Effector CD4-positive, alpha-beta T cell (primary cell): ENCODE measurements at places on chromosomes 7 and 10.

DNA sequence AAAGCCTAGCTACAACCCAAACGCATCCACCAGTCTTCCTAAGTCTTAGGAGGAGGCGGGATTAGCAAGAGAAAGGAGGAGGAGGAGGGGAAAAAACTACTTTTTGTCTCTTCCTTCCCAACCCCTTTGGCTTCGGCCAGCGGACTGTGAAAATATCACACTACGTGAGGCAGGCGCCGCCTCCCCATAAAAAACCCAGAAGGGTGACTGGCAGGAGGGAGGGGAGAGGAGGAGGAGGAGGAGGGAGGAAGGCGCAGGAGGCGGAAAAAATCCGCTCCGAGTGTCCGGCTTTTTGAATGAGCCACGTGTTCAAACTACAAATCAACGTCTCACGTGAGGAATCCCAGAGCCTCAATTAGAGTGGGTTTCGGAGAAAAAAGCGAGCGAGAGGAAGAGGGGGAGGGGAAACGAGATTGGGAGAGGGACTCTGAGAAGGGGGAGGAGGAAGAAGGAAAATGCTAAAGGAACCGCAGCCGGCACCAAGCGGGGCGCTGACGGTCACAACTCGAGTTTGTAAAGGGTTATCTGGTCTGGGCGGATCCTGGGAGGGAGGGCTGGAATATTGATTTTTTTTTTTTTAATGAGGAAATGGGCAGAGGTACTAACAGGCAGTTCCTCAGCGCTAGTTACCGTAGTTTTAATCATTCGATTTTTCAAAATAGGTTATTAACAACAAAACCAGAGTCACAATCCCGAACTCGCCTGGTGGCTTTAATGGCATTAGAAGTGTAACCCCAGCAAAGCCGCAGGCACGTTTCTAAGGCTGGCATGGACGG is at the start of gene IGF2BP3:
Gene IGF2BP3, minus strand, starts transcription at position 162 of the 776 bp plus-strand sequence. CDS start 381 bp downstream, outside the sequence.
- no peak for DNase-seq

GRCh38 chr10:116849248-116850057 is at the start of gene ENO4:
ENO4 (plus strand) TSS chr10:116849499; CDS start chr10:116849567, 68 bp downstream.
- DNase-seq = peak; percentile 26

DNA sequence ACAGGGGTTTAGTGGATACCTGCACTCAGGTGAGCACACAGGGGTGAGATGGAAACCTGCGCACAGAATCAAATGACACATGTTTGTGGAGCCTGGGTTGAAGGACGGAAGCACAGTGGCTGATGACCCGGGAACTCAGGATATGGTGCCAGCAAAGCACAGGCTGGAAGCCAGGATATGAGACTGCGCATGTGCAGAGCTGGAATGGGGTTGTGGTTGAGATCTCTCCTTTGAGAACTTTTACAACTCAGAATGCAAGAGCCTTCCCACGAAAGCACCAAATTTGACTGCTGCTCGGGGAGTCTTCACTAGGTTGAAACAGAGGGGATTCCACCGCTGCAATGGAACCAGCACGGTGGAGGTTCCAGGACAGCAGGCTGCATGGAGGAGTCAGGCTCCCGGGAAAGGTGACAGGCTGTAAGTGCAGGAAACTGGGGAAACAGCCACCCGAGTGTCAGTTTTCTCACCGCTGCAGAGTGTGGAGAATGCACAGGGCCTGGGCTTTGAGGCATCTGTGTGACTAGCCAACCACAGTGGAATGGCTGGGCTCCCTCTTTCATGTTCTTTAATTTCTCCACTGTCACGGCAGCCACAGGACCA is 133.4 kb upstream of the TCERG1L start:
- DNase-seq = no peak

DNA sequence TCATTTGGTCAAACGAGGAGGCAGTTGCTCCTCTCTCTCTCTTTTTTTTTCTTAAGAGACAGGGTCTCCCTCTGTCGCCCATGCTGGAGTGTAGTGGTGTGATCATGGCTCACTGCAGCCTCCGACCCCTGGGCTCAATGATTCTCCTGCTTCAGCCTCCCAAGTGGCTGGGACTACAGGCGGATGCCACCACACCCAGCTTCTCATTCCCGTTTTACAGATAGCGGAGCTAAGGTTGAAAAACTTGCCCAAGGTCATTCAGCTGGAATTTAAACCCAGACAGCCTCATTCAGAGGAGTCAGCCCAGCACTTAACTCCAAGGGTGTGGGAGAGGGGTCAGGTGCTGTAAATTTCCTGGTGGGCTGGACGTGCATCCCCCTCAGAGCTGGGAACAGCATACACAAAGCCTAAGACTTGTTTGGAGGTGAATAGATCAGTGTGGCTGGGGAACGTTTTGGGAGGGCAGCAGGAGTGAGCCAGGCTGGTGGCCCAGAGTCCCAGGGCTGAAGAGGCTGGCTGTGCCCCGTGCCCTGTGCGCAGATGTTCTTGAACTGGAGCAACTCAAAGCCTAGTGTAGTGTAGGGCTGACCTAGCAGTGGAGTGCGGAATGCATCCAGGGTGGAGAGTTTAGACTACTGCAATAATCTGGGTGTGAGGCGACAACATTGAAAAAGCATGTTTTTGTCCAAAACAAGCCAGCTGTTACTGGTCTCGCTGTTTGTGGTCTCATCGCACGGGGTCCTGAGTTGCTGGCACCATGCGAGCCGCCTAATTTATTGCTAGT is 2.3 kb downstream of the HTRA1 start:
- no peak for DNase-seq

GRCh38 chr7:158579662-158580646 is 7.7 kb downstream of the PTPRN2 start:
- DNase-seq = no peak

- DNase-seq = no peak
Measured at GRCh38 chr10:29130190-29130673, 158.6 kb upstream of the LYZL1 start.

DNA sequence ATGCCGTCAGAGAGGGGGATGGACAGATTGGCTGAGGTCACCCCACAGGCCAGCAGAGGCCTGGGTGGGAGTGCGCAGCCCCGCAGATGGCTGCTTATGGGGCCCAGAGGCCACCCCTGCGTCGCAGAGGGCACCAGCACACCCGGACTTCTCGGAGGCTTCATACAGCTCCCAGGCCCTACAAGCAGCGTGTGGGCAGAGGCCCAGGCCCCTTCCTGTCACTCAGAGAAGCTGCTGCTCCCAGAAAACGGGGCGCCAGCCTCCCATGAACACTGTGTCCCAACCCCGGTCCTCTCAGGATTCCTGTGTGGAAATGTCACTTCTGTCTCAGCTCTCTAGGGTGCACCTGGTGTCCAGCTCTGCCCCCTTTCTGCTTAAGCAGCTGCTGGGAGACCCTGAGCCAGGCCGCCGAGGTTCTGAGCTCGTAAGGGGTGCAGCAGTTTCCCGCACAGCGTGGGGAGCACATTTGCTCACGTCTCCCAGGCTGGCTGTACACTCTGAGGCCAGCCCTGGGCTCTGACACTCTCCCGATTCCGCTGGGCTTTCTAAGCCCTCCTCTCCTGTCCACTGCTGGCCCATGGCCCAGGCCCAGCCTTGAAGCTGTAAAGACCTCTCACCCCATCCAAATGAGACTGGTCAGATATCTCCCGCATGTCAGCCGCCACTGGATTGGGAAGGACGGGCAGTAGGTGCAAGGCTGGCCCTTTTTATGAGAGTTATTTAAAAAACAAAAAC is 6.8 kb downstream of the GPR146 start:
- DNase-seq = no peak

DNA sequence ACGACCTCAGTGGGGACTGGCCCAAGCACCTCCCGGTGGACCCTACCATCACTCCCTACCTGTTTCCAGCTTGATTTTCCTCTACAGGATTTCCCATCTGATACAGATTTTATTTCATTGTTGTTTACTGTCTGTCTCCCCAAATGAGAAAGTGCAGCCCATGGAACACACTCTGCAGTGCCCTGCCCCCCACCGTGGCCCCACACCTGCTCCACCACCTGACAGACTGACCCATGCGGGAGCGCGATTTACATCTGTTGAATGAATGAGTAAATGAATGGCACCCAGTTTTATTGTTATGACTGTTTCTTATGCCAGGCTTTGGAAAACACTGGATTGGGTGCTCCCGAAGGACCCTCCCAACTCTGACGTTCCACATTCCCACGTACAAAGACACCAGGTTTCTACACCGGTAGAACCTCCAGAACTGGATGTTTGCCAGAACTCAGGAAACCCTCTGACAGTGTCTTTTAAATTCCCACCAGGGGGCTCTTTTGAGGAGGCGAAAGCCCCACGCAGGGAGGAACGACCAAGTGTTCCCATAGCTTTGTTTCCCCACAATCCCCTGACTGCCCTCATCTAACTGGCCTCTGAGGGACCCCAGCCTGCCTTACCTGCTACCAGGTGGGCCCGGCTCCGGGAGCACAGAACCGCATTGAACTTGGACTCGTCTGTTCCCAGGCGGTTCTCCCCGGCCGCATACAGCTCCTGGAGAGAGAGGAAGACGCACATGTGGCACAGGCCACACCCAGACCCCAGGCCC is 29.0 kb downstream of the PLAC9 start:
- no peak for DNase-seq

GRCh38 chr10:73970845-73971244 is 27.1 kb upstream of the VCL start:
- no peak for DNase-seq
